ENCODE measurements at places on chromosomes 3 and 15. TPM values are rescaled to one million over a fixed set of nuclear protein-coding genes. Genes with fewer than 3 reads are reported as not detected.
A peak's percentile ranks its signal among the peaks of the same experiment; 100 is the strongest.

GPX1 gene
- total RNA-seq = 149 TPM

- H3K27ac ChIP-seq = no peak overlapping the region
- H3K36me3 ChIP-seq = no peaks in the 10 kb centered on the region
- H3K27me3 ChIP-seq = no peaks in the 10 kb centered on the region
- DNase-seq = no peak
- H3K4me1 ChIP-seq = peaks cover 45% of the 10 kb centered on the region
These were observed 7.4 kb downstream of the KLF15 start for GRCh38 chr3:126349611-126350501.

DNA sequence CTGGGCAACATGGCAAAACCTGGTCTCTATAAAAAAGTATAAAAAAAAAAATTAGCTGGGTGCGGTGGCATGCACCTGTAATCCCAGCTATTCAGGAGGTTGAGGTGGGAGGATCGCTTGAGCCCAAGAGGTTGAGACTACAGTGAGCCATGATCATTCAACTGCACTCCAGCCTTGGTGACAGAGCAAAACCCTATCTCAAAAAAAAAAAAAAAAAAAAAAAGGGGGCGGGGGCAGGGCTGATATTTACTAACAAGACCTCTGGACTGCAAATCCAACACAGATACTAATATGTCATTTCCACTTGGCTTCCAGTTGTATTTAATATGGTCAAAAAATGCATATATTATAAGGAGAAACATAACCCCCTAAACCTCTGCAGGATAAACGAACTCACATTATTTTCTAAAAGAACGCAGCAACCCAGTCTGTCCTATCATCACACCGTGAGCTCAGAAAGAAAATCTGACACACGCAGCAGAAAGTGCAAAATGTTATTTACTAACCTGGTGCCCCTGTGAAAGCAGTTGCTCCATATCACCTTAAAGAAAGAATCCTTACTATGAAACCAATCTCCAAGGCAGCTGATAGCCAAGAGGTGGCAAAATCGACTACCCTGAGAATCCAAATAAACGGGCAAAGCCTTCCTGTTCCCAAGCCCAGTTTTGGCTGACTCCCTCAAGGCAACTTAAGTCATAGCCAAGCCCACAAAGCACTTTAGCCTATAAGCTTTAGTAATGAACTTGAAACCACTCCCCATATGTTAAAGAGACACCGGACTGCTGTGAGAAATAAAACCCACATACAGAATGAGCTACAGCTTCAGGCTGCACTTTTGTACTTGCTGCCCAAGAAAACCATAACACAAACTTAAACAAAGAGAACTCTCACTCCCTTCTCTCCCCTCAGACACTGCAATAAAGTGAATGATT lies 39.3 kb downstream of the PLD1 start:
- peak; percentile 68 for DNase-seq
- no peak overlapping the region for H3K4me3 ChIP-seq
- H3K27me3 ChIP-seq = no peaks in the 10 kb centered on the region

DNA sequence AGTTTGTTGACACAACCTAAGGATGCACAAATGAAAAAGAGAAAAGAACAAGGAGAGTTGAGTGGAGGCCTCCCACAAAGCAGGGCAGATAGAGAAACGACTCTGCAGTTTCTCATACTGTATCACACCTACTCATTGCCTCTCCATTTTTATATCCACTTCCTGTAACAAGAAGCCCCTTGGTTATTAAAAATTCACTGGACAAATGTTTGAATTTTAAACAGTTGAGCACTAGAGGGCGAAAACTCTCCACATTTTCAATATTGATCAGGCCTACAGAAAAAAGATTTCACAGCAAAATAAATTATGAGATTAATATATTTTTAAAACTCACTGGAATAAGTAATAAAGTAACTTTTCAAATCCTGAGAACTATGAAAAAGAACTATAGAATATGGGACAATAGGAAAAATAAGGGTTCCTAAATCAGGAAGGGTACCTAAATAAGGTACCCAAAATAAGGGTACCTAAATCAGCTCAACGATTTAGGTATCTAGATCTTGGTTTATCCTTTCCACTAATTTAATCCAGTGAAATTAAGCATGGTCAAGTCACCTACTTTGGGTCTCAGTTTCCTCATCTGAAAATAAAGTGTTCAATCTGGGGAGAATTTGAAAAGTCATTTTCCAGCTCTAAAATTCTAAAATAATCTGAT lies 47.0 kb upstream of the PPIB start:
- H3K27me3 ChIP-seq = no peaks in the 10 kb centered on the region
- H3K36me3 ChIP-seq = no peaks in the 10 kb centered on the region
- H3K4me3 ChIP-seq = no peak overlapping the region

DNA sequence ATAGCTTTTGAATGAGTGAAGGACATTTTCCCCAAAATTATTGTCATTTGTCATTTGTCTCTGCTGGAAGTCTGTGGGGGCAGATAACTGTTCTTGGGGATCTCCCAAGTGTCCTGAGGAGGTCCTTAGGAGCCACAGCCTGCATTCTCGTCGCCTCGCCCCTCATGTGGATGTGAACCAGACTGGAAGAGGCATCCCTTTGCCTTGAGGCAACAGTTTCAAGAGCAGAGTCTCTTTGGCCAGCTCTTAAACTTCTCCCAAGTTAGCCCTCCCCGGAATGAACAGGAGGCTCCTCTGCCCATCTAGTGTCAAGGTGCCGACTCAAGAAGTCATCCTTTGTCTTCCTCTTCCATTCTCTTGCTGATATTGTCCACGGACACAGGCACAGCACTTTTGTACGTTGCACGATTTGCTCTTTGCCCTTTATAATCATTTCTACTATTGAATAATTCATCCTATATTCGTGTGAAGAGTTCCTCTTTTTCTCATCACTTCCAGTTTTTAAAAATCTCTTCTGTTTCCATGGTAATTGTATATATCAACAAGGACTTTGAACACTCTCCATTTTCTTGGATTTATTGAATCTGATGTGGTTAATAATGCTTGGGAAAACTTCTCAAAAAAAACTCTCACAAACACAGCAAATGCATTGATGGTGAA lies 40.8 kb upstream of the CD47 start:
- H3K4me3 ChIP-seq = no peak overlapping the region
- H3K27ac ChIP-seq = no peak overlapping the region
- no peaks in the 10 kb centered on the region for H3K4me1 ChIP-seq

TMEM108 gene
- not detected for total RNA-seq

DNA sequence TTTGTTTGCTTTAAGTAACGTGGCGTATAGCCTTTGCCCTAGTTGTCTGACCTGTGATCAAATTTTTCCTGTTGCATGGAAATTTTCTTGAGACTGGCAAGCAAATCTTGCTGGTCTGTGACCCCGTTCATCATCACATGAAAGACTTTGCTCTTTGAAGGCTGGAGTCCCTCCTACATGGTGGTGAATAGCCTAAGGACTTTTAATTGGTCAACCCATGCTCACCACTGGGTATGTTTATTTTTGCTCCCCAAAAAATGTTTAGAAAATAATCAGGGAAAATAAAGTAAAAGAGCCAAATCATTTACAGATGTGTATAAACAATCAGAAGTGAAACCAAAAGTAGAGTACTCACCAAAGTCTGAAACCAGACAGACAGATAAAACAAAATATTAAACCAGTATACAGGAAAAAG lies 1075.3 kb upstream of the ALCAM start:
- no peaks in the 10 kb centered on the region for H3K36me3 ChIP-seq
- H3K4me1 ChIP-seq = no peaks in the 10 kb centered on the region
- no peaks in the 10 kb centered on the region for H3K27me3 ChIP-seq
- no peak overlapping the region for H3K27ac ChIP-seq
- no peak for DNase-seq
- H3K4me3 ChIP-seq = no peak overlapping the region

DNA sequence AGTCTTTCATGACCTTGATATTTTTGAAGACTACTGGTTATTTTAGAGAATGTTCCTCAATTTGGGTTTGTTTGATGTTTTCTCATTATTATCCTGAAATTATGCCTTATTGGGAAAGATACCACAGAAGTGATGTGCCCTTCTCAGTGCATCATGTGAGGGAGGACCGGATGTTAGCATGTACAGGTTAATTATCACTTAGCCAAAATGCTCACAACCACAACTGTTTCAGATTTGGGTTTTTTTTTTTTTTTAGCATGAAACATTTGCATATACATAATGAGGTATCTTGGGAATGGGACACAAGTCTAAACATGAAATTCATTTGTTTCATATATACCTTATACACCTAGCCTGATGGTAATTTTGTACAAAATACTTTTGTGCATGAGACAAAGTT lies 59.8 kb downstream of the PIK3R4 start:
- H3K27ac ChIP-seq = no peak overlapping the region
- no peaks in the 10 kb centered on the region for H3K4me1 ChIP-seq
- no peak for DNase-seq
- H3K4me3 ChIP-seq = no peak overlapping the region
- H3K27me3 ChIP-seq = no peaks in the 10 kb centered on the region
- H3K36me3 ChIP-seq = peaks cover 49% of the 10 kb centered on the region
